ENCODE measurements at places on chromosomes 6 and 20. TPM values are rescaled to one million over a fixed set of nuclear protein-coding genes. Genes with fewer than 3 reads are reported as not detected.

CD40 gene
- total RNA-seq, result 0.45 TPM

COL19A1 gene
- 0.09 TPM for total RNA-seq

THEMIS gene
- under 0.01 TPM for total RNA-seq

OR2B2 gene
- total RNA-seq, result not detected

Data from fibroblast of the aortic adventitia (primary cell).